ENCODE measurements at places on chromosomes 1 and 21.

GRCh38 chr1:88175631-88176226 lies 508.3 kb upstream of the PKN2 start:
- DNase-seq, result no peak

GRCh38 chr1:173473599-173474011 lies 3.5 kb upstream of the PRDX6 start:
- no peak for DNase-seq

GRCh38 chr1:23394684-23395083 lies 25.0 kb upstream of the ZNF436 start:
- no peak for DNase-seq

DNA sequence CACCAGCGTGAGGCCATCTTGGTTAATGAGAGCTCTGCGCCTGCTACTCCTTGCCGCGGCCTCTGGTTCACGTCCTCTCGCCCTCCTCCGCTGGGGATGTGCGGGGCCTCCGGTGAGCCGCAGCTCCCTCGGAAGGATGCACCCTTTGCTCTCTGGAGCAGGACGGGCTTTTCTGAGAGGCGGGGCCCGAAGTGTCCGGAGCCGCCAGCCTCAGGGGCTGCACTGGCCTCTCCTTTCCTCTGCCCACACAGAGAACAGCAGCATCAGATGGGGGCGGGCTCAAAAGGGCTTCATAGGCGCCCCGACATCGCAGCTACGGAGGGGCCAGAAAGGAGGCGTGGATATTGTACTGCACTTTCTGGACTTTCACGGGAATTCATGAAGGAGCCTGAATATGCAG lies 284.7 kb downstream of the CAMTA1 start:
- DNase-seq, result no peak

- no peak for DNase-seq
Observed at GRCh38 chr1:244272471-244273261, 179.0 kb downstream of the ADSS2 start.

All from 8988T (cell line).